Spinal cord (tissue), 10 donors: ENCODE measurements at places on chromosomes 11 and 22.
A peak's percentile ranks its signal among the peaks of the same experiment; 100 is the strongest.

DNA sequence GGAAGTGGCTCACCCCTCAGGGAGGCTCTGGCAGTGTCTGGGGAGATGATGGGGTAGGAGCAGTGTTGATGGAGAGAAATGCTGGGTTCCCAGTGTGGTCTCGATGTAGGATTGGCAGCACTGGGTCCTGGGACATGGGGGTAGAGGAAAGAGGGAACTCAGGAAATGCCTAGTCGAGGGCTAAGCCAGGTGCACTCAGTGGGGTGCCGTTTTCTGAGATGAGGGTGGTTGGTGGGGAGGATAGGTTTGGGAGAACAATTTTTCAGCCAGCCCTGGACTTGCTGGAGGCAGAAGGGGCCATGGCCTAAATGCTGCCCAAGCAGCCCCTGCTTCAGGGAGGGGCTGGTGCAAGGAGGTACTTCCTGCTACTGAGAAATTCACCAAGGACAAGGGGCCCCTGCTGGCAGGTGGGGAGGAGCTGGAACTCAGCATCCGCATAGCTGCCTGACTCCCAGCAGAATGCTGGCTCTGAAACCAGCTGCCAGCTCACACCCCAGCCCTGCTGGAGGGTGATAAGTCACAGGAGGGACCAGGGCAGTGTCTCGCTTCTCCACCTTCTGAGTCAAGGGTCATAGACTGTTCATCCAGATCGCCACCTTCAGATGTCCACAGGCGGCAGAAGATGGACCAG, 6.0 kb downstream of the CCDC157 start:
- no peak for DNase-seq

- DNase-seq, result peak; percentile 88
Observed at GRCh38 chr11:32006799-32007388, 84.0 kb upstream of the RCN1 start.

GRCh38 chr11:416051-416756, 1.4 kb upstream of the SIGIRR start:
- DNase-seq, result no peak

DNA sequence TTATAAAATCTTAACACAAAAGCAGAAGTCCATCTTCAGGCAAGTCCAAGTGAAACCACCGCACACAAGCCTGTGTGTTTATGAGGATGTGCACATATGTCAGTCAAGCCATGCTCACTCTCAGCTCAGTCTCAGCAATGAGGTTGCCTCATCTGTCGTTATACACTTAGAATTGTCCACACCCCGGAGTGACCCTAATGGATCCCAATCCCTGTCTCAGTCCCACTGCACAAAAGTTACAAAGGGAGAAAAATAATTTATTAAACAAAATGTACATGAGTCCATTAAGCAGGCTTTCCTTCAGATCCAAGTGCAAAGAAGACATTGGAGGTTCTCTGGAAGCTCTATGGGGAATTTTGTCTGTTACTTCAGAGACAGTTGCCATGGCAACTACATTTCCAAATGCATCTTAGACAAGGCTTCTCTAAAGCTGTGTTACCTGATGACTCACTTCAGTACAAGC, 24.4 kb downstream of the OR8B12 start:
- DNase-seq, result no peak

- DNase-seq, result no peak
Observed at GRCh38 chr11:22044126-22044525, 148.8 kb upstream of the ANO5 start.

DNA sequence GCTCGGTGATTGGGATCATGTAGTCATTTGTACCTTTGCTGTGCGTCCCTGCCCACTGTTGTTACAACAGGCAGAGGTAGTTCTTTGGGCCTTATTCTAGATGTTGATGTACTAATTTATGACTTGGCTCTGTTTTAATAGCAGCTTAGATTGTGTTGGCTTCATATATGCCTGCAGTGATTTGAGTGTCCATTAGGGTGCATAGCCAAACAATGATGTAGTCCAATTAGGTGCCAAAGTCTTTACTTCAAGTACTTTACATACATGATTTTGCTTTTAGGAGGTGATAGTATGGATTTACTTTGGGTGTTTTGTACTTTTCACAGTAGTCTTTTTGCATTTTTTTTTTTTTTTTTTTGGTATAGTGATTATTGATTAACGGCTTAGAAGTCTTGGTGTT, 46.4 kb downstream of the PPP6R3 start:
- no peak for DNase-seq

DNA sequence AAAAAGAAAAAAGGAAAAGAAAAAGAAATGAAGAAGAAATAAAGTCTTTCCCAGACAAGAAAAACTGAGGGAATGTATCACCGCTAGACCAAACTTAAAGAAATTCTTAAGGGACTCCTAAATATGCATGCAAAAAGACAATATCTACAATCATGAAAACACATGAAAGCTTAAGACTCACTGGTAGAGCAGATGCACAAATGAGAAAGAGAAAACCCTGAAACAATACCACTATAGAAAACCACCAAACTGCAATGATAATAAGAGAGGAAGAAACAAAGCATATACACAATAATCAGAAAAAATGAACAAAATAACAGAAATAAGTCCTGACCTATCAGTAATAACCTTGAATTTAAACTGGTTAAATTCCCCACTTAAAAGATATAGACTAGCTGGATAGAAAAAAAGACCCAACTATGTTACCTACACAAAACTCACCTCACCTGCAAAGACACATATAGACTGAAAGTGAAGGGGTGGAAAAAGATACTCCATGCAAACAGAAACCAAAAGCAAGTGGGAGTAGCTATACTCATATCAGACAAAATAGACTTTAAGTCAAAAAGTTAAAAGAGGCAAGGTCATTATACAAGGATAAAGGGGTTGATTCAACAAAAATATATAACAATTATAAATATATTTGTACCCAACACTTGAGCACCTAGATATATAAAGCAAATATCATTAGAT, 61.3 kb upstream of the NARS2 start:
- no peak for DNase-seq

DNA sequence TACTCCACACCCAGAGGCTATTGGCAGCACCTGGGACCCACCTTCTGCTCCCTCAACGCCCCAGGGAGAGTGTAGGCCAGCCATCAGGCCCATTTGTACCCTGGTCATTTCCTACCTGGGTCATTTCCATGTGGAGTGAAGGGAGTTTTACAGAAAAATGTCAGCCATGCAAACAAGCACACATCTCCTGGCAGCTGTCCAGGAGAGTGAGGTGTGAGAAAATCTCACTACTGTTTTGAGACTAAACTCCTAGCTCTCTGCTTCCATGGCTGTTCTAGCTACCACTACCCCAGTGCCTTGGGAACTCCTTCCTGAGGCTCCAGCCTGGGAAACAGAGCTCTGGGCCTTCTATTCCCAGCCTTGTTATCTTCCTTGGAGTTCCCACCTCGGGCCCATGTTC, 2.8 kb upstream of the TMPRSS13 start:
- peak; percentile 22 for DNase-seq

DNA sequence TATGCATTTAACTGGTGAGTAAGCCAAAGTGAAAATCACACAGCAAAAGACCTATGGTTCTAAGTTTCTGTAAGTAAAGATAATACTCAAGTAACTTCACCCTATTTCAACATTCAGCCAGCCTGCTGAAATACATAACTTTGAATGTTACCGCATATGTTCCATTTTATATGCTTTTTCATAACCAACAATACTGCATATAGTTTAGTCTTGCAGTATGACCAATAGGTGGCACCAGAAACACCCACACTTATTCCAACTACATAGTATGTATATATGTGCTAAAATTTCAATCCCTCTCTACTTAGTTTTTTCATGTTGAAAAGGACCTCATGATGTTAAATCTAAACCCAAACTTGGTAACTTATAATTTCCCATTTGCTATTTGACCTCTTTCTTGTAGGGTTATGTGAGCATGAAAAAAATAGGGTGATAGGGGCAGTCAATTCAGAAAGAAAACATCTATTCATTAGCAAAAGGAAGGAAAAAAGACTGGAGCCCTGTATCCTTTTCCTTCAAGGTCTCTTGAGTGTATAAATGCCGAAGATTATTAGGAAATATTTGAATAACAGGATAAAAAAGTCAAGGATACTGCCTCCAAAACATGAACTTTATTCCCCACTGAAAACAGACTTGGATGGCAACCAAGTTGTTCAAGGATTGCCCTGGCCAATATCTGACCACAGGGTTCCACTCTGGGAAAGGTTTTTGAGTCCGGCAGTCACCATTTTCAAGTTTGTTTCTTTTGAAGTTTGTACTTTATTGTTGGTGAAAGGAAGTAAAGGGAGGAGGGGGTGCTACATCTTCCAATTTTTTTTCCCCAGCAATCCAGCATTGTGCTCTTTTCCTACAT, 23.8 kb upstream of the FZD4 start:
- peak; percentile 60 for DNase-seq

DNA sequence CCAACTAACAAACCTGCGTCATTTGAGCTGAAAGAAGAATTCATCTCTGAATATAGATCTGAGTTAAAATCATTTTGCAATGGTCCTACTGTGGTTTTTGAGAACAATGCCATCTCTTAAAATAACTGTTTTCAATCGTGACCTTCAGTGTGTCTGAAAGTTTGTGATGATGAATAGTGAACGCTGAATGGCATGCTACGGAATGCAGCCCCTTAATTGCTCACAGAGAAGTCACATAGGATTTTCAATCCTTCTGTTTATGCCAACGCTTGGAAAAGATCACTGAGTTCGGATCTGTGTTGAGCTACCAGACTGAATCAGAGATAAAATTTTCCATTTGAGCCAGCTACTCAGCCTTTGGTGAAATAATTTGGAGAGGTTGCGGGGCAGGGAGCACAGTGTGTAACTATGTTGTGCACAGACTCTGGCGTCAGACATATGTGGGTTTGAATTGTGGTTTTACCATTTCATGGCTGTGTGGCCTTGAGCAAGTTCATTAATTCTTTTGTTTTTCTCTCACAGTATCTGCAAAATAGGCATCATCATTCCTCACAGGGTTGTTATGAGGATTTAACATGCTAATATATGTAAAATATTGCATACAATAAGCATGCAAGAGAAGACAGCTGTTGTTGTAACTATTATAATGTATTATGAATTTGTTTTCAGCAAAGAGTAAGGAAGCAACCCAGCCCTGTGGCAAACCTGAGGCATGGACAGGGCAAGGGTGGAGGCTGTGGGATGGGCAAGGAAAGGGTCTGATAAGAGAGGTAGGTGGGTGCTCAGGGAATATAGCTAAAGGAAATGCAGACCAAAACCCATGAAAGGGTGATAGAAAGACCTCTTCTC, 679.9 kb downstream of the KCNA4 start:
- DNase-seq, result no peak

GRCh38 chr22:46251266-46251665, 1.2 kb upstream of the CDPF1 start:
- DNase-seq, result no peak

GRCh38 chr11:22331771-22332170, 6.4 kb upstream of the SLC17A6 start:
- no peak for DNase-seq

DNA sequence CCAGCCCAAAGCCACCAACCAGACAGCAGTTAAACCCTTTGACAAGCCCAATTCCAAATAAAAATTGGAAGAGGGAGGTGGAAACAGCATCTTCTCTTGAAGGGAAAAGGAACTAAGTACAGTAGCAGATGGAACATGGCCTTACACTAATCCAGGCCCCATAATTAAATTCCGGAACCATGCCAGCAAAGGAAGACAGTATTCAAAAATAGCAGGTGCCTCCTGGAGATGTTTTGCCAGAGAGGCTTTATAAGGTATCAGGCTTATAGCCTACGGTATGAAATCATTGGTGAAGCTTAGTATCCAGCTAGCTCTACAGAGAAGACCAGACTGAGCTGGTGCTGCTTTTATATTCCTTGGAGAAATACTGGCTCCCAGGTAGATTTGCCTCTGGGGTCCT, 344.1 kb upstream of the API5 start:
- DNase-seq, result no peak

DNA sequence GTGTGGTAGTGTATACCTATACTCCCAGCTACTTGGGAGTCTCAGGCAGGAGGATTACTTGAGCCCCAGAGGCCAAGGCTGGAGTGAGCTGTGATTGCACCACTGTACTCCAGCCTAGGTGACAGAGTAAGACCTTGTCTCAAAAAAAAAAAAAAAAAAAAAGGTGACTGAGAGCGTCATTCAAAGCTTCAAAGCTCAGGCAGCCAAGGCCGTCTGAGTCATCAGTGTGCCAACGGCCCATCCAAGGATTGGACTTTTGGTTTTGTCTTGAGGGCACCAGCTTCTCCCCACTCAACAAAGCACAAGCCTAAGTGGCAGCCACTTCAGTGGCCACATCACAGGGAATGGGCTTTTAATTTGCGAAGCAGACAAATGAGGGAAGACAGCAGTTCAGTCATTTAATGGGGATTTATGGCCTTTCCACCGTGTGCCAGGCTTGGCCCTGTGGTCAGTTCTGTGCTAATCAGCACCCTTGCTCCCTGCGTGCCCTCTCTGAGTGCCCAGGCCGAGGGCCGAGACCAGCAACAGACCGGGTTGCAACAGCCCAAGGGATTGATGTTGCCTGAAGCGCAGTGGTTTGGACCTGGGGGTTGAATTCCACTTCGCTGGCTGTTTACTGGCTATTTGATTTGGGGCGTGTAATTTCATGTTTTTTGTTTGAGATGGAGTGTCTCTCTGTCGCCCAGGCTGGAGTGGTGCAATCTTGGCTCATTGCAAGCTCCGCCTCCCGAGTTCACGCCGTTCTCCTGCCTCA, 30.2 kb upstream of the CRYBB3 start:
- DNase-seq, result no peak

- DNase-seq, result no peak
Observed at GRCh38 chr11:76143274-76143673, 63.0 kb downstream of the WNT11 start.

GRCh38 chr11:84909740-84910139, 717.4 kb downstream of the DLG2 start:
- no peak for DNase-seq

- no peak for DNase-seq
Observed at GRCh38 chr11:70490208-70490607, 91.9 kb downstream of the CTTN start.

GRCh38 chr11:96316869-96317268, 26.1 kb downstream of the MAML2 start:
- DNase-seq, result no peak

DNA sequence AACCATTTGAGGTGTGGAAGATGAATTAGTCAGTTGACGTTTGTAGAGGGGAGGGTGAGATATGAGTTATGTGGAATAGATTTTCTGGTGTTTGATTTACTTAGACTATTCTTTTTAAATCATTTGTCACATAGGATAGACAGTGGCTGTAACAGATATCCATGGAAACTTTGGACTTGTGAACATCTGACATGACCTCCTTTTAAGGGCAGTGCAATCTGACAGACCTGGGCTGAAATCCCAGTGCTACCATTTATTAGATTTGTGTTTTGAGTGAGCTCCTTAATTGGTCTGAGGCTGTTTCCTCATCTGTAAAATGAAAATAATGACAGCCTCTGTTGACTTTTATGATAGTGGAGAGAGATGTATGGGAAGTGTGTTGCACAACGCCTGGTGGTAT, 159.9 kb downstream of the TEAD1 start:
- DNase-seq, result no peak

- no peak for DNase-seq
Observed at GRCh38 chr11:105183426-105183825, 43.9 kb upstream of the CARD18 start.

- DNase-seq, result no peak
Observed at GRCh38 chr11:19196432-19196831, 5.4 kb downstream of the CSRP3 start.

GRCh38 chr11:119780222-119780953, 51.4 kb upstream of the NECTIN1 start:
- DNase-seq, result no peak

- DNase-seq, result peak; percentile 2
Observed at GRCh38 chr11:18010977-18011586, 1.8 kb downstream of the SERGEF start.
